ENCODE measurements at places on chromosomes 1 and 21.

GRCh38 chr1:45864167-45865106 is 61.0 kb downstream of the MAST2 start:
- DNase-seq: peak; percentile 52

- DNase-seq: no peak
Observed at GRCh38 chr1:21644348-21644747, 24.8 kb downstream of the RAP1GAP start.

DNA sequence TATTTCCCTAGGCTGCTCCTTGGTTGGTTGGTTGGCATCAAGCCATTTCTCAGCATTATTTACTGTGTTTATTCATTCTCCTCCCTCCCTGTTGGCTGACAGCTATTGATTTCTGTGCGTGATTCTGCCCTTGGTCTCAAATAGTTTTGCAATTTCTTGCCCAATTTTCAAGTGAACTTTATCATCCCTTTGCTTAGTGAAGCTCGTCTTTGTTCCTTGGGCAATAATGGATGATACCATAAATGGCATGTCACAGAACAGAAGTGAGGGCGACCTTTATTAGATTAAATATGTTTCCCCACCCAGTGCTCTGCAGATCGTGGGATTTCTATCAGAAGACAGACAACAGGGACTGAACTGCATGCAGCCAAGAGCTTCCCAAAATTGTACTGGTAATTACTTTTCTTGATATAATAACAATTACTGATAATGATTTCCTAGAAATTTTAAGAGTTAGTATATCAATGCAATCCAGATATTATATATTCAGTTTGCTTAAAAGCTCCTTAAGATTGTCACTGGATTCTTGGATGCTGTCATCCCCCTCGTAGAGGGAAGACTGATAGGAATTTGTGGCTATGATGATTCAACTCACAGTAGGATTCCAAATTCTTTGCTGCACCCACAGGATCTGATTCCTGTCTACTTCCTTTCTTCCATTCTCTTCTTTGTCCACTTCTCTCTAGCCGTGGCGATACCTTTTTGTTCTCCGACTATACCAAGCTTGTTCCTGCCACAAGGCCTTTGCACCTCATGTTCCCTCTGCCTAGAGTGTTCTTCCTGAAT is 122.1 kb upstream of the KAZN start:
- DNase-seq: no peak

GRCh38 chr1:221100611-221101010 is 221.4 kb downstream of the HLX start:
- DNase-seq: no peak

- DNase-seq: no peak
Observed at GRCh38 chr1:229293528-229294204, 22.8 kb downstream of the RAB4A start.

DNA sequence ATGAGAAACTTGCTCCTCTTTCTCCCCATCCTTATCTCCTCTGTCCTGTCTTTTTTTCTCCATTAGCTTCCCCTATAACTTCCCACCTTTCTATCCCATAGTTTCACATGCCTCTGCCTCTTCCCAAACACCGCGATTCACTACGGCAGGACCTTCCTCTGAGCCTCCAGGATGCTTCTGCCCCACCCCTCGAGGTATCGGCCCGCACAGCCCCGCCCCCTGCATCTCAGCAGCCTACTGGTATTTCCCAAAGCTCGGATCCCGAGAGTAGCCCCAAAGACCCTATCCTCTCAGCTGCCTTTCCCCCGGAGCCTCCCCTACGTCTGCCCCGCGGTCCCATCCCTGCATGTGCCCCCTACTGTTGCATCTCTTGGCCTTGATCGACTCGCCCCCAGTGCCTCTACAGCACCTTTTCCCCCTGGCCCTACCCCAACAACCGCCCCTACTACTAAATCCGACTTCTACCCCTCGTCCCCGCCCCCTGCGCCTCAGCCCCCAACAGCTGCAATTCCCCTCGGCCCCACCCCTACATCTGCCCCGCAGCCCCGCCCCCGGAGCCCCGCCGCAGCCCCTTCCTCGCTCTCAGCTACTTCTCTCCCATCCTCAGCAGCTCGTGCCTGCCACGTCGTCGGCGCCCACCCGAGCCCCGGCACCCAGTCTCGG is 512 bp downstream of the PIAS3 start:
- peak; percentile 79 for DNase-seq

GRCh38 chr1:246755419-246755818 is 31.2 kb downstream of the SCCPDH start:
- DNase-seq: no peak

- DNase-seq: no peak
Observed at GRCh38 chr1:172640111-172640510, 18.8 kb upstream of the FASLG start.

GRCh38 chr1:11881749-11882441 is 23.1 kb upstream of the NPPB start:
- no peak for DNase-seq

DNA sequence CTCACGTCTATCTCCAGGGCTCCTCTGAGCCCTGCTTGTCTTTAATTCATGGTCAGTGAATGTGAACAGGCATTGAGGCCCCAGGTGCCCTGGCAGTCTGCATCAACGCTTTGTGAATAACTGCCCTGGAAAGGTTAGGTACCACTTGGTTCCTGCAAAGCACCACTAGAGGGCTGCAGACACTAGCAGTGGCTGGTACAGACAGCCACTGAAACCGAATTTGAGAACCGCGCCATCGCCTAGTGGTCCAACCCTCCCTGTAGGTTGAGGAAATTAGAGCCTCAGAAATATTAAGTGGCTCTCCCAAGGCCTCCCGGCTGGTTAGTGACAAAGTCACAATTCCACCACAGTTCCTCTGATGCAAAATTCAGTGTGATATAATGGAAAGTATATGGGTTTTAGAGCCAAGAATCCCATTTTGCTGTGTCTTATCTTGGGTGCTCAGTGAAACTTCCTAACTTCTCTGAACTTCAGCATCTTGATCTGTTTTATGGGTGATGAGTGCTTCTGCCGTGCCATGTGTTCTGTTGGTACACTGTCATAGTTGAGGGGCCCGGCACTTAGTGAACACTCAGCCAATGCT is 46.2 kb upstream of the BCL9 start:
- DNase-seq: peak; percentile 82

- no peak for DNase-seq
Observed at GRCh38 chr1:7539769-7540175, 231.3 kb upstream of the VAMP3 start.

- no peak for DNase-seq
Observed at GRCh38 chr1:1196431-1197187, 9.8 kb downstream of the TNFRSF18 start.

GRCh38 chr1:172220376-172220775 is 200.1 kb upstream of the C1orf105 start:
- no peak for DNase-seq
